ENCODE measurements at places on chromosomes 6 and 20. TPM values are rescaled to one million over a fixed set of nuclear protein-coding genes. Genes with fewer than 3 reads are reported as not detected.

GRCh38 chr6:1013656-1014430, 298.1 kb upstream of the FOXQ1 start:
- no peak for ATAC-seq

DNA sequence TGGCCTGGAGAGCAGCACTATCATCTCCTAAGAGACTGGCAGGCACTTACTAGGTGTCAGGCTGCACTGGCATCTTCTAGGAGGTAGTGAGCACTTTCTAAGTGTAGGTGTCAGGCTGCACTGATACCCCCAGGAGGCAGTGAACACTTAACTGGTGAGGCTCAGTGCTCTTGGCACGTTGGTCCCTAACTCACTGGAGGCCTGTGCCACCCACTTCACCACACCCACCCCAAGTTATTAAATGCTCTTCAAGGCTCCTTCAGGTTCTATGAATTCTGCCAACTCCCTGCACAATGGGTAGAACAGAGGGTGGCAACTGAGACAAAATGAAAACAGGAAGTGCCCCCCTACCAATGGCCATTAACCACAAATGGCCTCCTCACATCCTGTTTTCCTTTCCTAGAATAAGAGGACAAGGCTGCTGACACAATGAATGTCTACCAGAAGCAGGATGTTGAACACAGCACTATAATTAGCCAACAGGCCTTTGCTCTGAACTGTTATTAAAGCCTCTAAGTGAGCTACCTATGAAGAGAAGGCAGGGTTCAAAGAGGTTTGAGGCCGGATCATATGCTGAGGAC, 29.4 kb downstream of the NCOA5 start:
- ATAC-seq, result no peak

- ATAC-seq, result no peak
Measured at GRCh38 chr20:689348-689747, 13.7 kb upstream of the SCRT2 start.

DNA sequence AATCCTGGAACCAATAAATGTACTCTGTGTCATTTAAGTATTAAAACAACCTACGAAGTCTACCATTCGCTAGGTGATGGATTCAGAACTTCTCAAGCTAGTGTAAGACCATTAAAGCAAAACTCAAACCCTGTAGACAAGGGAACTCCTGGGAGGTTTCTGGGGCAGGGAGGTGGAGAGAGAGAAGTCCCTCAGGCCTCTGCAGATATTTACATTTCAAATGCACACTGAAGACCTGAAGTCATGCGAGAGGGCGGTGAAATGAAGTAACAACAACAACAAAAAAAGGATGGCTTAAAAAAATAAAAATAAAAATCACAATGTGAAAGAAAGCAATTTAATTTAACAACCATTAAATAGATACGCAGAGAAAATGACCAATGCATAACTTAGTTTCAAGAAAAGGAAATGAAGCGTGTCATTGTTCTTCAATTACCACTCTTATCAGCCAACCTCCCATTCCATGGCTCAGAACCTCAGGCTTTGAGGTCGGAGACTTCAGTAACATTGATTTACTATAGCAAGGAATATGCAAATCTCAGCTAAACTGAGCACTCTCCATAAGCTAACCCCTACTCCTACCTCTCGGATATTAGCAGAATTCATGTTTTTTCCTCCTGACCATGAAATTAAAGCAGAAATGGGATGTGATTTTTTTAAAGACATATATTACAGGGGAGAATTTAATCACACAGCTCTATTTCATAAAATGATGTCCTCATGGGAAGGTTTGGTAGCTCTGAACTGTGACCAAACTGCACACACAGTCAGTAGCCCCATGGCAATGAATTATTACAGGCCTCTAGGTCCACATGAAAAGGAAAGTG, 140.6 kb downstream of the KIF16B start:
- peak; percentile 24 for ATAC-seq

DNA sequence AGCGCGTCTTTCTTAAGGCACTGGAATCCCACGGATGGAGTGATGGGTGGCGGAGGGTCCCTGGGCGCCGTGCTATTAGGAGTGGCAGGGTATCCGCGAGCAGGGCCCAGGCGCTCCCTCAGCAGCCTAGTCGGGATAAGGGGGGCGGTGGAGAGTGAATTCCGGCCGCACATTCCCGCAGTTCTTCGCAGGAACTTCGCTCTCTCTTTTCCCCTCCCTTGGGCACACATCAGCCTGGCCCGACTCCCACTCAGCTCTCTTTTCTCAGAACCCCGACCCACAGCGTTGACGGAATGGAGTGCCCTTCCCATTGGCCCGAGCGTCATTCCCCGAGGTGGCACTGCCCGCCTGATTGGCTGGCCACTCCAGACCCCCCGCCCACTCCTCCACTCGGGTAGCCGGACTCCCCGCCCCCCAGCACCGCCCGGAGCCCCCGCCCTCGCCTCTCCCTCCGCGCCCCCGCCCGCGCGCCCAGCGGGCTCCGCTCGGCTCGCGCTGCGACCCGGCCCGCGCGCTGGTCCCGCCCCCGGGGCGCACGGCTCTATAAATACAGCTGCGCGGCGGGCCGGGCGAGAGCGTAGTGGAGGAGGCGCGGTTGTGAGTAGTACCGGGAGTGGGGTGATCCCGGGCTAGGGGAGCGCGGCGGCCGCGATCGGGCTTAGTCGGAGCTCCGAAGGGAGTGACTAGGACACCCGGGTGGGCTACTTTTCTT, at the start of gene ID4:
TSS of gene ID4 (plus strand) at position 572 of the 712 bp plus-strand sequence. CDS start 385 bp downstream, outside the sequence.
- peak; percentile 84 for ATAC-seq

GRCh38 chr20:45959126-45959525, 12.9 kb downstream of the ZNF335 start:
- no peak for ATAC-seq

- ATAC-seq, result no peak
Measured at GRCh38 chr20:8050157-8050837, 30.7 kb upstream of the TMX4 start.

- ATAC-seq, result no peak
Measured at GRCh38 chr6:125393449-125393858, 91.7 kb upstream of the HDDC2 start.

- no peak for ATAC-seq
Measured at GRCh38 chr6:33198159-33198852, 2.2 kb downstream of the RXRB start.

DNA sequence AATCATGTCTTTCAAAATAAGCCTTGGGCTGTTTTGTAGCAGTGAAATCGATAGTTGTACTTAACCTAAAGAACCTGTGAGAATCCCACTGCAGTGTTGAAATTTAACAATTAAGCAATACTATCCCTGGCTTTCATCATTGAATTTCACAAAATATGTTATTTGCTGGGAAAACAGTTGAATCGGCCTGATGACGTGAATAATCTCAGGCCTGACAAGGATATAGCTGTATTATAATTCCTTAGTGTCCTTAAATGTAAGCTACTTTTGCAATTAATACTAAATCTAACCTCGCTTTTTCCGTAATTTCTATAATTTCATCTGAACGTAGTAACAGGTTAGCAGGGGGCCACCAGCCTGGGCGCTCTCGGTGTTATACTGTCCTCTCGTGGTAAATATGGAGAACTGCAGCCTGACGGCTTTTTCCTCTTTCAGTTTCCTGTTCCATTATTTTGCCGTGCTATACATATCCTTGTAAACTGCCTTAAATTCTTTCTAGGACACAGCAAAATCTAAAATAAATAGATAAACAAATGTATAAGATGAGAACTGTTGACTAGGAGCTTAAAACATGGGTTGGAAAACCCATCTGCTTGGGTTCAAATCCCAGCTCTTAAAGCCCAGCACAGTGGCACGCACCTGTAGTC, 24.0 kb downstream of the MTFR2 start:
- ATAC-seq, result peak; percentile 82

GRCh38 chr6:119129148-119129967, 50.9 kb upstream of the FAM184A start:
- ATAC-seq, result peak; percentile 65

- no peak for ATAC-seq
Measured at GRCh38 chr6:28884423-28885131, 39.2 kb downstream of the TRIM27 start.

DNA sequence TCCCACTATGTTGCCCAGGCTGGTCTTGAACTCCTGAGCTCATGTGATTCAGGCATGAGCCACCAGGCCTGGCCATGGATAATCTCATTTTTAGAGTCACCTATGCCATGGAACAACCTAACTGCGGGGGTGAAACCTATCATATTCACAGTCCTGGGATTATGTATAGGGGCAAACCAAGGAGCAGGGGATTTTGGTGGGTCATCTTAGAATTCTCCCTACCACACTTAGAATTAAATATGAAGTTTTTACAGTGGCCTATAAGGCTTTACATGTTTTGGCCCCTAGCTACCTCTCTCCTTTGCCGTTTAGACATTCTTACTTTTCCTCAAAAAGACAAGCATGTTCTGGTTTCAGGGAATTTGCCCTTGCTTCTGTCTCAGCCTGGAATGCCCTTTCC, 20.6 kb upstream of the VEGFA start:
- ATAC-seq, result no peak

GRCh38 chr20:1825938-1826445, 69.2 kb upstream of the SIRPA start:
- no peak for ATAC-seq

- ATAC-seq, result peak; percentile 89
Measured at GRCh38 chr6:29553268-29554057, 6.1 kb downstream of the UBD start.

- ATAC-seq, result no peak
Measured at GRCh38 chr20:51212816-51213215, 189.9 kb upstream of the KCNG1 start.

GRCh38 chr20:57657535-57658446, 37.6 kb upstream of the ZBP1 start:
- no peak for ATAC-seq

DNA sequence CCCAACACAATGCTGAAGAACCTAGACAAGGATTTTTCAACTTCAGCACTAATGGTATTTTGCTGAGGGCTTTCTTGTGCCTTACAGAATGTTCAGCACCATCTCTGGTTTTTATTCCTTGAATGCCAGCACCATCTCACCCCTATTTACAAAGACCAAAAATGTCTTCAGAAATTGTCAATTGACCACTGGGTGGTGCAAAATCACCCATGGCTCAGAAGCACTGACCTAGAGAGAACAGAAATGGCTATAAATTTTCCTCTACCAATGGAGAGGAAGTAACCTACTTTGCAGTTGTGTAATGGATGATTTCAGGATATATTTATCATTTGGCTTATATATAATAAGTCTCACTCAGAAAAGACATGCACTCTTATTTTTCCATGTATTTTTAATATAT, 431.0 kb upstream of the IRAK1BP1 start:
- ATAC-seq, result no peak

- ATAC-seq, result no peak
Measured at GRCh38 chr20:58602124-58602523, 49.0 kb upstream of the STX16 start.

GRCh38 chr6:20997143-20997769, 463.0 kb downstream of the CDKAL1 start:
- no peak for ATAC-seq

DNA sequence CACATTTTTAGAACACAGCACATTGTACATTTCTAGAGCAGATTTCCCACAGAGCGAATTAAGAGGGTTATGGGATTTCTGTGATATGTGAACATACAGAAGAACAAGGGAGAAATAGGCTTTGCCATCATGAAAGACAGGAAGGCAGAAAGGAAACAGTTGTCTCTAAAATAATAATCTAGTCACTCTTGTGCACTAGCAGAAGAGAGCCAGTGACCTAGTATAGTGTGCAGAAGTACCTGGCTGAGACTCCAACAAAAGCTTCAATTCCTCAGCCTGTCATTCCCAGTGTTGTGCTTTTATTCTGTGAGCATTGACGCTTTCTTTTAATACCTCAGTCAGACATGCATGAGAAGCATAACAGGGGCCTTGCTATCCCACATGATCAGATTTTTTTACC, 17.8 kb upstream of the DCBLD1 start:
- no peak for ATAC-seq

DNA sequence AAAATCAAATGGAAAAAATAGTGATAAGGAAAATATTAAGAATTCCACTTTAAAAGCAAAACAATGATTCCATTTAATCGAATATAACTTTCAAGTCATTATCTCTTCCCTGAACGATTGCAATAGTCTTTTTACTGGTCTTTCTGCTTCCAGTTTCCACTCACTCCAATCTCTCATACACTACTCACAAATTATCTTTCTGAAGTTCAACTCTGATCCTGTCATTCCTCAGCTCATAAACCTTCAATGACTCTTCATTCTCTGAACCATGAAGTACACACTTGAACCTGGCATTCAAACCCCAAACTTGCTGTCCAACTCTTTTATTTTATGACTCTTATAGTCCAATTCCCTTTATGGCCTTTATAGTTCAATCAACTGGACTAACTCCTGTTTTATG, 304.1 kb upstream of the TCF21 start:
- ATAC-seq, result no peak

GRCh38 chr20:33694639-33695012, 8.4 kb upstream of the E2F1 start:
- ATAC-seq, result peak; percentile 11

DNA sequence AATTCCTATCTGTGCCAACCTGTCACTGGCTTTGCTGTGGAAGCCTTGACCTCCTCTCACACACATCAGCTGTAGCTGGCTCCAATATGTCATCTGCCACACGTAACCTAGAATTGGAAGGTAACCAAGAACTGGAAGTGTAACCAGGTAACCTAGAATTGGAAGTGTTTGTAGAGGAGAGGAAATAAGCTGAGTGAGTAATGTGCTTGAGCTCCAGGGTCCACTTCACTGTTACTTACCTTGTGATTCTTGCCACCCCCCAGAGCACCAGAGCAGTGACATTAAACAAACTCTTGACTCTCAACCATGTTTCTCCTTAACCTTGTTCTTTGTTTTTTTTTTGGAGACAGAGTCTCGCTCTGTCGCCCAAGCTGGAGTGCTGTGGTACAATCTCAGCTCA, 350.5 kb downstream of the NRN1 start:
- ATAC-seq, result no peak

The HIVEP1 gene
- total RNA-seq, result 29.5 TPM

The PNRC1 gene
- total RNA-seq, result 53.8 TPM

The COQ3 gene
- 8.1 TPM for total RNA-seq

The TSPO2 gene
- not detected for total RNA-seq

The GSTA3 gene
- not detected for total RNA-seq

The SMPDL3A gene
- 3.0 TPM for total RNA-seq

The CRISP2 gene
- not detected for total RNA-seq

The MAFB gene
- 7.1 TPM for total RNA-seq

The OR14J1 gene
- total RNA-seq, result not detected

The SLC22A7 gene
- 0.88 TPM for total RNA-seq

The CLVS2 gene
- total RNA-seq, result 12.5 TPM

The TMEM74B gene
- total RNA-seq, result 0.85 TPM

The DEFB116 gene
- total RNA-seq, result not detected

The SLC25A27 gene
- total RNA-seq, result 30.8 TPM
